WTC11 (cell line): ENCODE measurements at places on chromosomes 2 and 18. TPM values are rescaled to one million over a fixed set of nuclear protein-coding genes. Genes with fewer than 3 reads are reported as not detected.

The TUBB8B gene
- 0.94 to 1.6 TPM (median 1.2 TPM) in 3 replicates for total RNA-seq

The TRABD2A gene
- total RNA-seq: 7.1 to 12.1 TPM (median 7.5 TPM) in 3 replicates

The SIX3 gene
- 6.2 to 13.2 TPM (median 6.6 TPM) in 3 replicates for total RNA-seq

The SERTAD2 gene
- 7.9 to 8.0 TPM (median 7.9 TPM) in 3 replicates for total RNA-seq

The IL1RL1 gene
- 0.05 TPM in 1 of 3 replicates, not detected in the others for total RNA-seq

The CDH2 gene
- total RNA-seq: 15.9 to 17.3 TPM (median 16.9 TPM) in 3 replicates

The UGT1A4 gene
- 0.14 to 0.22 TPM in 2 of 3 replicates, not detected in the other for total RNA-seq

The CAPN14 gene
- total RNA-seq: 0.11 to 0.37 TPM (median 0.11 TPM) in 3 replicates

The GCKR gene
- 0.64 to 1.1 TPM (median 0.72 TPM) in 3 replicates for total RNA-seq

The ONECUT2 gene
- 0.87 to 1.9 TPM (median 1.6 TPM) in 3 replicates for total RNA-seq

The ZNF892 gene
- 9.4 to 10.8 TPM (median 10.3 TPM) in 3 replicates for total RNA-seq

DNA sequence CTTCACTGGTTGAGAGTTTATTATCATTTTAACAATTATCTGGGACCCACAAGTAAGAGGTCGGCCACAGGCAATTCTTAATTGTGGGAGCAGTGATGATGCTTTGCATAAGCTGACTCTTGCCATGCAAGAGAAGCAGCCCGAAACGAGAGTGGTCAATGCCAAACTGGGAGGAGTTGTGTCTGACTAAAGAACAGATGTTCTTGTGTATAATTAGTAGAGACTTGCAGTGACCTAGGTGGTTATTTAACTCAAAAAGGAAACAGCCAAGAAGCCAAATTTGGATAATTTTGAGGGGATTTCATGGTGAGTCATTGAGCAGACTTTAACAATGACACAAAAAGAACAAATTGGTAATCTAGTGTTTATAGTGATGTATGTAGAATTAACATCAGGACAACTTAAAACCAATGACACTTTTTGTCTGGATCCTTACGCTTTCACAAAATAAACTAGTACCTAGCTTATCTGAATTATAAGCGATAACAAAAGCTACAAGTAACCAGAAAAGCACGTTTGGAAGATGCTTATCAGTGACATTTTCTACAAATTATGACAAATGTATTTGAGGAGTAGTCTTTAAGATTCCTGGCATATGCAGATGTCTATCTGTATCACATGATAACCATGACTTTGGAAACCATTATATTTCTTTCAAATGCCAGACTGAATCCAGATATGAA, 184.7 kb upstream of the DLGAP1 start:
- no peak overlapping the region for H3K27ac ChIP-seq
- H3K4me3 ChIP-seq: no peak overlapping the region
- H3K36me3 ChIP-seq: no peaks in the 10 kb centered on the region

DNA sequence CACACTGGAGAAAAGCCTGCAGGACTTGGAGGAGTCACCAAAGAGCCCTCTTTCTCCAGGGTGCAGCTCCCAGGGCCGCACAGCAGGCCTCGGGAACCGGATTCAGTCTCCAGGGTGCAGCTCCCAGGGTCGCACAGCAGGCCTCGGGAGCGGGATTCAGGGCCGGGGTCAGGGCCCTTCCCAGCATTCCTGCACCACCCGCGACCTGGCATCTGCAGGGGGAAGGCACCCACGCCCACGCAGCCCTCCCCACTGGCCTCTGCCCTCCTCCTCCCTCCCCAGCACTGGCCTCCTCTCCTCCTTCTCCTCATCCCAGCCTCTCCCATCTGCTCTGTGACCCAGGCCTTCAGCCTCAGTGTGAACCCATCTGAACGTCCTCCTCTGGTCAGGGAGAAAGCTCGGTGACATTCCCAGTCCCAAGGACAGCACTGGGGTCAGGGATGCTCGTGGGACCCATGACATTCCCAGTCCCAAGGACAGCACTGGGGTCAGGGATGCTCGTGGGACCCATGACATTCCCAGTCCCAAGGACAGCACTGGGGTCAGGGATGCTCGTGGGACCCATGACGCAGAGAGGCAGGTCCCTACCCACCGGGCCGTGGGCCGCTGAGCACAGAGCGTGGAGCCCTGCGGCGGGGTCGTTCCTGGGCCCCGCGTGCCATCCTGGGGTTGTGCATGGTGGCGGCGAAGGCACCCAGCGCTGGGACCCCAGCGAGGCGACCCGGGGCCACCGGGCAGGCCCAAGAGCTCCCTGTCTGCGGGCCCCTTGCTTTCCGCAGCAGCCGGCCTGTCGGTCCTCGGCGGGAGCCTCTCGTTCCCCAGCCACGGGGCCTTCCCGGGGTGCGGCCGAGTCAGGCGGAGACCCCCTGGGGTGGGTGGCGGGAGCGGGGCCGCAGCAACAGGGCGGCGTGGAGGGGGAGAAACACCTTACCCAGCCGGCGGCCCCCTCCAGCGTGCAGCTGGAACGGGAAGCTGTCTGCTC, 550.2 kb upstream of the SALL3 start:
- H3K36me3 ChIP-seq: peaks cover 21% of the 10 kb centered on the region
- no peak for DNase-seq
- H3K4me3 ChIP-seq: no peak overlapping the region
- H3K27ac ChIP-seq: no peak overlapping the region
- no peaks in the 10 kb centered on the region; the same call in 1 of the 2 replicates for H3K27me3 ChIP-seq
- no peaks in the 10 kb centered on the region for H3K4me1 ChIP-seq

DNA sequence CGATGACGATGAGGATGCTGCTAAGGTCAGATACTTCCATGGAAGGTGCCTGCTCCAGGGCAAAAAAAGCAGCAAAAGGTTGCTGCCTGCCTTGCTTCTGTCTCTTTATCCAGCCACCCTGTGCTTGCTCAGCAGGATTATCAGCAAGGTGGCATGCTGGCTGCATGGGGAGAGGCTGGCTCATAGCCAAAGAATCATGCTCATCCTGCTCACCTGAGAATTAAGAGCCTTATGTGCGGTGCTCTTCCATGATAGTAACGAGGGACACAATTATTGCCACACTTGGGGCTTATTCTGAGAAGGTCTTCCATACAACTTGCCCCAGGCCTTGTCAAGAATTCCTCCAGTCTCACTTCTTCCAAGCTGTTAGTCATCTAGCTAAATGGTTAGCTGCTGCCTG, 60.4 kb upstream of the SEC11C start:
- no peak for DNase-seq
- H3K36me3 ChIP-seq: no peaks in the 10 kb centered on the region
- H3K4me3 ChIP-seq: no peak overlapping the region
- peaks cover 2% of the 10 kb centered on the region for H3K4me1 ChIP-seq

GRCh38 chr2:33665039-33665438, 65.9 kb upstream of the FAM98A start:
- no peak overlapping the region for H3K4me3 ChIP-seq
- H3K27ac ChIP-seq: no peak overlapping the region
- H3K4me1 ChIP-seq: peaks cover 8% of the 10 kb centered on the region; the same call in 1 of the 2 replicates
- peaks cover 70% of the 10 kb centered on the region for H3K36me3 ChIP-seq
- H3K27me3 ChIP-seq: no peaks in the 10 kb centered on the region; the same call in 1 of the 2 replicates

- DNase-seq: no peak
- 0 out of 2 replicates have a peak, but pooled peaks cover 10% of the 10 kb centered on the region for H3K4me1 ChIP-seq
- no peak overlapping the region for H3K27ac ChIP-seq
- H3K36me3 ChIP-seq: no peaks in the 10 kb centered on the region
Measured at GRCh38 chr2:1398191-1398590, 15.1 kb upstream of the TPO start.

DNA sequence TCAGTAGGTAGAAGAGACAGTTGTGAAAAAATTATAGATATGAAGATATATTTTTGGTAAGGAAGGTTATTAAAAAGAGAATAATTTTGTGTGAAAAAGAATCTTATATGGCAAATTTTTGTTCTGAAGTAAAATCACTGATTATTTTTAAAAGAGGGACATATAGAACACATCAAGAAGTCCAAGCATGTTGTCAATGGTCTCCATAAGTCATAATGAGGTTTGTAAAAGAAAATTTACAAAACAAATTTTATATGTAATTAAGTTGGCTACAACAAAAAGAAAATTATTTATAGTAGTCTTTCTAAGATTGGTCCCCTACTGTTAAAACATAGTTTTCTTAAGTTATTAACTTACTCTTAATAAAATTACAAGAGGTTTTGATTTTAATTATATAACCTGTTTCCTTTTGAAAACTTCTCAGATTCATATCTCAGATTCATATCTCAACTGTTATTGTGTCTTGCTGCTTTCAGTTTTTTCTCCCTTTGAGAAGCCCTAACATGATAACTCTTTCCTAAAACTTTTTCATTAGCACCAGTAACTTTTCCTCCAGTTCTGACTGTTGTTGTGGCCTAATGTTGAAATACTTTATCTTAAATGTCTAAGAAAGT, 81.2 kb downstream of the SH3YL1 start:
- H3K36me3 ChIP-seq: peaks cover 57% of the 10 kb centered on the region
- H3K27ac ChIP-seq: no peak overlapping the region
- H3K4me1 ChIP-seq: no peaks in the 10 kb centered on the region

- DNase-seq: no peak
- H3K4me3 ChIP-seq: no peak overlapping the region
- peaks cover 6% of the 10 kb centered on the region for H3K4me1 ChIP-seq
- H3K27me3 ChIP-seq: no peaks in the 10 kb centered on the region
- peaks cover 17% of the 10 kb centered on the region for H3K36me3 ChIP-seq
Measured at GRCh38 chr2:226995625-226996041, 159.8 kb downstream of the RHBDD1 start.

- peak overlapping the region; percentile 83 for H3K27ac ChIP-seq
- DNase-seq: peak; percentile 84
- peaks cover 8% of the 10 kb centered on the region for H3K27me3 ChIP-seq
- H3K4me3 ChIP-seq: peak overlapping the region; percentile 80
- peaks cover 47% of the 10 kb centered on the region for H3K4me1 ChIP-seq
- no peaks in the 10 kb centered on the region for H3K36me3 ChIP-seq
Measured at GRCh38 chr2:163347982-163348856, 387.6 kb downstream of the FIGN start.

- H3K27ac ChIP-seq: no peak overlapping the region
- H3K4me3 ChIP-seq: no peak overlapping the region
- DNase-seq: no peak
- peaks cover 19% of the 10 kb centered on the region for H3K4me1 ChIP-seq
- H3K27me3 ChIP-seq: no peaks in the 10 kb centered on the region
- no peaks in the 10 kb centered on the region for H3K36me3 ChIP-seq
Measured at GRCh38 chr2:62971936-62972335, 78.7 kb upstream of the OTX1 start.

DNA sequence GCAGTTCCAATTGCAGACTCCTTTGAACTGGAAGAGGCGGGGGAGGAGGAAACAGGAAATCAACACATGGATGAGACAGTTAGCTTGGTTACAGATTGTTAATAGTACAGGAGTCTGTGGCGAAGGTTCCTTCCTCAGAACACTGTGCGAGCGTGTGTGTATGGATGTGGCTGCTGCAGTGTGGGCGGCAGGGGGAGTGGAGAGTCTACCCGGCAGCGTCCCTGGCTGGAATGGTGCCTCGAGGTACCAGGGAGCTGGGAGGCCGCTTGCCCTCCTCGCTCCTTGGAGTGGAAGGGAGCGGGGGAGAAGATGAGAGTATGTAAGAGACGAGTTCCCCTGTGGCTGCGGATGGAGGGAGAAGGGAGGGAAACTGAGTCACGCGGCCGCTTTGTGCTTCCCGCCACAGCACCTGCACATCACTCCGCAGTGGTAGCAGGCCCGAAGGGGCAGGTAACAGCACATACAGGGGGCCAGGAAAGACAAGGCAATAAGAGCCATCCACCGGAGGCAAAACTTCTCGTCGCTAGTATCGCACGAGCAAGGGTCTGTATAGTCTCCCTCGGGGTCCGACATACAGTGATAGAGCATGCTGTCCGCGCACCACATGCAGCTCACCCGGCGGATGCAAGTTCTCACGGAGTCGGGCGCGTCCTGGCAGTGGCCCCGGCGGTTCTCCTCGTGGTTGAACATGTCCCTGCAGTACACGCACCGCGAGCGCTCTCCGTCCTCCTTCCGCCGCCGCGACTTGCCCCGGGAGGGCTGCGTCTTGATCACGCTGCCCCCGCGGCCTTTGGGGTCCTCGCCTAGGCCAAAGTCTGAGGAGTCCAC, 85.7 kb downstream of the ACTR2 start:
- no peak for DNase-seq
- H3K27me3 ChIP-seq: no peaks in the 10 kb centered on the region
- H3K36me3 ChIP-seq: peaks cover 28% of the 10 kb centered on the region
- no peak overlapping the region for H3K27ac ChIP-seq
- H3K4me1 ChIP-seq: no peaks in the 10 kb centered on the region
- no peak overlapping the region for H3K4me3 ChIP-seq

GRCh38 chr2:144553379-144553778, 33.5 kb upstream of the ZEB2 start:
- H3K27me3 ChIP-seq: no peaks in the 10 kb centered on the region; the same call in 1 of the 2 replicates
- H3K4me1 ChIP-seq: peaks cover 20% of the 10 kb centered on the region
- H3K36me3 ChIP-seq: no peaks in the 10 kb centered on the region
- DNase-seq: no peak
- H3K4me3 ChIP-seq: no peak overlapping the region

DNA sequence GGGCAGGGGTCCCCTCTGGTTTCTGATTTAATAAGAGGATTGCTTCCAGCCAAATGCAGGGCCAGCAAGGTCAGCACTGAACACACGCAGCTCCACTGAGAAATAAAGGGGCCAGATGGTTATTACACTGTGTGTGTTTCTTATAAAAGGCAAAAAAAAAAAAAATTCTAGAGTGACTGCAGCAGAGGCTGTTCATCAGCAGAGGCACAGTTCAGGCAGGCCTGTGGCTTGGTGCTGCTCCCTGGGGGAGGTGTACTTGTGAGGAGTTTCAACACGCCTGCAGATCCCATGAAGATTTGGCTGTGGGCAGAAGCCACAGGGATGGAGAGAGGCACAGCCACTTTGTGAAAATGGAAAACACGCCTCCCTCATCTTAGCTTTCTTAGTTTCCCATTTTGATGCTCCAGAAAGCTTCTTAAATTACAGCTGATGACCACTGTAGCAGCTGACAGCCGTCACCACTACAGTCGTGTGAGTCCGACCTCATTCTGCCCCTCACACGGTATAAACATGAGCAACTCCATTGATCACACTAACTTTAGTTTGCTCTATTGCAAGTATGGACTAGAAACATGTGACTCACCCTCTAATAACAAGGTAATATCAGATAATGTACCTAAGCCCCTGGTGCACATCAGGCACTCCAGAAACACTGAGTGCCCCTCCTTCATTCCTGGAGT, 726.5 kb upstream of the RAB6C start:
- no peak overlapping the region for H3K4me3 ChIP-seq
- DNase-seq: no peak
- H3K36me3 ChIP-seq: no peaks in the 10 kb centered on the region
- H3K4me1 ChIP-seq: peaks cover 4% of the 10 kb centered on the region
- no peak overlapping the region for H3K27ac ChIP-seq

DNA sequence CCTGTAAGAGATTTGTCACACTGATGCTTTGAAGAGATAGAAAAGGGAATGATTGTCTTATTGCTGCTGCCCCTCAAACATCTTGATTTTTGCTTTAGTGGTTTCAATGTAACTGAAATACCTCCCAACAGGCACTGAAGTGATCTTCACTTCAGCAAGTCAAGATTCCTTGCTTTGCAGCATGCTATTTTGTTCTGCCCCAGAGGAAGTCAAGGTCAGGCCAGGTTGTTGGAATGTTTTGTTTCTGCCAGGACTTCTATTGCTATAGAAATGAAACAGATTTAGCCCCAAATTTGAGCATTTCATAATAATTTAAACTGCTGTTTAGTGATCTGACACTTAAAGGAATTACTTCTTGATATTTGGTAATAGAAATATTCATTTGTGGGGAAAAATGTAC, 277.6 kb downstream of the ZNF804A start:
- no peaks in the 10 kb centered on the region for H3K27me3 ChIP-seq
- no peak overlapping the region for H3K4me3 ChIP-seq
- no peak for DNase-seq
- no peak overlapping the region; the same call in 1 of the 2 replicates for H3K27ac ChIP-seq

GRCh38 chr2:8659092-8659734, 22.6 kb upstream of the ID2 start:
- no peak for DNase-seq
- no peaks in the 10 kb centered on the region for H3K36me3 ChIP-seq
- no peaks in the 10 kb centered on the region; the same call in 1 of the 2 replicates for H3K27me3 ChIP-seq
- no peak overlapping the region for H3K4me3 ChIP-seq

- DNase-seq: no peak
- no peak overlapping the region for H3K27ac ChIP-seq
- no peaks in the 10 kb centered on the region for H3K36me3 ChIP-seq
- peaks cover 9% of the 10 kb centered on the region for H3K4me1 ChIP-seq
Measured at GRCh38 chr2:228063558-228063957, 117.9 kb downstream of the SPHKAP start.
